ENCODE measurements at places on chromosomes 7 and 10.

DNA sequence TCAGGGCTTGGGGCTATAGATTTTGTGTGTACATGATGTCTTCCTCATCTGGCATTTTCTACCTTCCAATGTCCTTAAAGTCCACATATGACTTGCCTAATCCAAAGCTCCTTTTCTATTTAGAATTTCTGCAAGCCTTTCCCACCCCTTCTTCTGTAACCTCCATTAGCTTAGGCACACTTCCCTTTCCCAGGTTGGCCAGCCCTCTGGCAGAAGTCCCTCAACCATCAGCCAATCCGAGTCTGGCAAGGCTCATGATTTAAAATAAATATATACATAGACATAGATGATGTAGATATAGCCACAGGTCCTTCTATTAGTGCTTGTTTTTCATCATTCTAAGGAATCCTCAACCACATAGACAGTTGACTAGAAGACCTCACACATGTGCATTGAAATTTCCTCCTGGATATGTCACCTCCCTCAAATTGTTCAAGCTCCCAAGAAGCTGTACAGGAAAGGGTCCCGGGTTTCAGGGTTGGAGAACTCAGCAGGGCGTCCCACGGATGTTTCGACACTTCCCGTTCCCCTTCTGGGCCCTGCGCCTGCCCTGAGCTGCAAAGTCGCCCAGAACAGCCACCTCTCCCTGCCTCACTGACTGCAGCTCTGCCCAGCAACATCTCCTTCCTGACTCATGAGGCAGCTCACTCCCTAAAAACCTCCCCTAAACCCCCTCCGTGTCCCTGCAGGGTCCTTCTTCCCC is 20.4 kb upstream of the PIK3AP1 start:
- DNase-seq, result no peak

DNA sequence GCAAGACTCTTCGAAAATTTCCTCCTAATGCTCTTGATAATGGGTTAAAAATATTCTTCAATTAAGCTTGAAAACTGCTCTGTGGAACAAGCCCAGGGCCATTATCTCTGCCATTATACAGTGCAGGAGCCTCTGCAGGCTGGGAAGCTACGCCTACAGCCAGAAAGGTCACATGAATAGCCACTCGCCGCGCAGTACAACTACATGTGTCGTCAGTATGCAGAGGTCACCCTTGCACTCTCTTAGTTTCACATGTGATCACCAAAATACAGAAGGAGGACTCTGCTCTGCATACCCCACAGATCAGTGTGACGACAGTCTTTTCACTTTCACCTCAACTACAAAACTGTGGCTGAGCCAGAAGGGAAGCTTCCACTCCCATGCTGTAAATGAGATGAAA is 141.8 kb upstream of the C1QL3 start:
- no peak for DNase-seq

DNA sequence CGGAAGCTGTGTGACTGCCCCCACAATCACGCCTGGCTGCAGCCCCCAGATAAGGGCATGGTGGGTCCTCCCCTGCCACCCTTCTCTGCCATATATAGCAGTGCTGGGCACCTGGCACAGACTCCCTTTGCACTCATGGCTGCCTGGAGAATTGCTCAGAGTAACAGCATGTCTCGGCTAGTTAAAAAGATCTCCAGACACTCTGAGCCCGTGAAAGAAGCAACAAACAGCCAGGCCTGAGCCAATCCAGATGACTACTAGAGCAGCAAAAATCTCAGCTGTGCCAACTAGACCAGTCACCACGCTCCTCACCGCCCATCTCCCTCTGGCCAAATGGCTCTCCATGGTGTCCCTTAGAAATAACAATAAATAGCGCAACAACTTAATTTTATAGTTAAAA is 71.3 kb downstream of the PARD3 start:
- DNase-seq, result no peak

- no peak for DNase-seq
Observed at GRCh38 chr7:112300072-112300471, 93.6 kb downstream of the ZNF277 start.

- no peak for DNase-seq
Observed at GRCh38 chr7:21013765-21014539, 227.3 kb upstream of the SP8 start.

- no peak for DNase-seq
Observed at GRCh38 chr10:97102441-97102840, 83.3 kb downstream of the SLIT1 start.

GRCh38 chr7:127782654-127783559 is 130.9 kb downstream of the SND1 start:
- no peak for DNase-seq

DNA sequence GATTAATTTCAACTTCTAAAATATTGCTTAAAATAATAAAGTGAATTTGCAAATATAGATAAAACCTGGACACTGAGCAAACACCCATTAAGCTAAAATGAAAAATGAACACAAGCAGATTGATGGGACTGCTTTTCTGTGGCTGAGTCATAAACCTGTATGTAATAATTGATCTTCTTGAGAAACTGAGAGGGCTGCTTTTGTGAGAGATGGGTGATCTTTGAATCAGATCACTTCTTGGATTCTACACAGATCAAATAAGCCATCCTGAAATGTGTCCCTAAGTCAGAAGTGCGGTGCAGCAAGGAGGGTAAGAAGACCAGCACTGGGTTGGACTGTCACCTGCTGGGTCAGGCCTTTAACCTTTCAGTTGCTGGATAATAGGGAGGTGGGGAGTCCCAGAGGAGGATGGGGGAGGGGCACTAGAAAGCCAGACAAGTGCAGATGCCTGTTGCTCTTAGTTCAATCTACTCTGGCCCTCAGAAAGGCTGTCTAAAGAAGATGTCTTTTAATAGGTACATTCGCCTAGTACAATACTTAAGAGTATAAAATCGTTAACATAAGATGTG is 178.2 kb upstream of the NAMPT start:
- no peak for DNase-seq

DNA sequence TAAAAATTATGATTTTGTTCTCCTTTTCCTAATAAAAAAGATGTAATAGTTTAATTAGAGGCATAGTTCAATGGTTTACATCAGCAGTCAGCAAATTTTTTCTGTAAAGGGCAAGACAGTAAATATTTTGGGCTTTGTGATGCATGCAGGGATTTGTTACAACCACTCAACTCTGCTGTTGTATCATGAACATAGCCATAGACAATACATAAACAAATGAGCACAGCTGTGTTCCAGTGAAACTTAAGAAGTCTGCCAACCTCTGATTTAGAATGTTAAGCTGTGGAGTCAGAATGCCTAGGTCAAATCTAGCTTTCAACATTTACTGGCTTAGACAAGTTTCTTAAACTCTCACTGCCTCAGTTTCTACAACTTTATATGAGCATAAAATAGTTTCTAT is 31.6 kb downstream of the ASZ1 start:
- no peak for DNase-seq

GRCh38 chr7:12458520-12459131 is 55.0 kb upstream of the VWDE start:
- peak; percentile 27 for DNase-seq

DNA sequence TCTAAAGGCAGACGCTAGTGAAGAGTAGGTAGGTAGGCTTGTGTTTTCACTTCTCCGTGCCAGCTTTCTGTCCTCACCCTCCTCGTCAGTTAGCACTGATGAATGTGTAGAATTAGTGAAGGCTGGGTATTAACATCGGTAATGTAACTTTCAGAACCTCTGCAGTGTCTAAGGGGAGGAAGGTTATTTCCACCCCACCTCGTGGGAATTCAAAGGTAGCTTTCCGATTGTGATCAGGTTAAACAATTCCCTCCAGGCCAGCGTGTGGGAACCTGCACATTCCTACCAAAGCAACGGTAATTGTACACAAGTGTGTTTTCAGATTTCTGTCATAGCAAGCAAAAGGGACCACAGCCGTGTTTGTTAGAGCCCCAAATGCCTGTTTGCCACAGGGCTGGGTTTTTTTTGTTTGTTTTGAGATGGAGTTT is 405.0 kb upstream of the GALNT17 start:
- no peak for DNase-seq

Measured in iPS DF 6.9 (cell line).